ENCODE measurements at places on chromosomes 1 and 21.
A peak's percentile ranks its signal among the peaks of the same experiment; 100 is the strongest.

GRCh38 chr1:33718186-33718585 is 145.7 kb upstream of the HMGB4 start:
- no peak for DNase-seq

DNA sequence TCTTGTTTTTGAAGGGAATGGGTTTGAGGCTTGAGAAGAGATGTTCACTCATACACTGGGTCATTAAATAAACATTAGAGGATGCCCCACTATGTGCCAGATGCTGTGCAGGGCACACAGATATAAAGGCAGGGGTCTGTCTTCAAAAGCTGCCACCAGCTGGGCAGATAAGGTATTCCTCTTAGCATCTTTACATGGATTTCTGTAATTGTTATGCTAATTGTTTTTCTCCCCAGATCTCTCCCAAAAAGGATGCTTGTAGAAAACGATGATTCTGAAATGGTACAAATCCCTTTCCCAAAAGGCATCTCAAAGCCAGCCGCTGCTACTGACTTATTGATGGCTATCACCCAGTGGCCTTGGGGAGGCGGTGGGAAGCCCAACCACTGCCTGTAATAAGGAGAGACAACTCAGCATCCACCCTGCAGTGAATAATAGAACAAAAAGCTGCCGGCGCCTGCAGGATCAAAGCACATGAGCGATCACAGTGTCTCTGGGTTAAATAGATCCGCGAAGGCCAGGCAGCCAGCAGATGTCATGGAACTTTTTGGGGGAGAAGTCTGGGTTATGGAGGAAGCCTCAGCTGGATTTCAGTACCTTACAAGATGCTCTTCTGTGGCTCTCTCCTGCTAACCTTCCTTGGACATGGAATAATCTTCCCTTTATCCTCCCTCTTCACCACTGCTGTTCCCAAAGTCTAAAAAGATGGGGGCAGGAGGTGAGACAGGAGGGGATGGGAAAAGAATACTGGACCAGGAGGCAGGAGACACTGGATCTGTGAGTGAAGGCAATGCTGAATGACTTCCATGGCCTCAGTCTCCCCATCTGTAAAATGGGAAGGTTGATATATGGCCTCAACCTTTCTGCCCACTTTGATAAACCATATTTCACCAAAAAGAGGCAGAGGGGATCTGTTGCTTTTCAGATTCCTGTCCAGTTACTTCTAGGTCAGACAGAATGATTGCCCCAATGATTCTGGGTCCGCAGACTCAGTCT is 54.8 kb upstream of the CD34 start:
- no peak for DNase-seq

DNA sequence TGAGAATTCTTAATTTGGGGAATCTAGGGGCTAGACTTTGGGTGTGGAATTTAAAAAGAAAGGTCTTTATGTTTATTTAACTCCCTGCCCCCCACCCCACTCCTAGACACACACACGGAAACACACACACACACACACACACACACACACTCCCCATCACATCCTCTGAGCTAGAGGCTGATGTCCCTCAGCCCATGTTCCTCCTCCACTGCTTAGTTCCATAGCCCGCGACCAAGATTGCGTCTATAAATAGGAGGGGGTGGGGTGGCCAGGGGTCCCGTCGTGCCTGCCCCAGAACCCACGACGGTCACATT is 655 bp upstream of the KIRREL1 start:
- no peak for DNase-seq

- DNase-seq: no peak
Observed at GRCh38 chr1:227197064-227197463, 121.2 kb downstream of the CDC42BPA start.

DNA sequence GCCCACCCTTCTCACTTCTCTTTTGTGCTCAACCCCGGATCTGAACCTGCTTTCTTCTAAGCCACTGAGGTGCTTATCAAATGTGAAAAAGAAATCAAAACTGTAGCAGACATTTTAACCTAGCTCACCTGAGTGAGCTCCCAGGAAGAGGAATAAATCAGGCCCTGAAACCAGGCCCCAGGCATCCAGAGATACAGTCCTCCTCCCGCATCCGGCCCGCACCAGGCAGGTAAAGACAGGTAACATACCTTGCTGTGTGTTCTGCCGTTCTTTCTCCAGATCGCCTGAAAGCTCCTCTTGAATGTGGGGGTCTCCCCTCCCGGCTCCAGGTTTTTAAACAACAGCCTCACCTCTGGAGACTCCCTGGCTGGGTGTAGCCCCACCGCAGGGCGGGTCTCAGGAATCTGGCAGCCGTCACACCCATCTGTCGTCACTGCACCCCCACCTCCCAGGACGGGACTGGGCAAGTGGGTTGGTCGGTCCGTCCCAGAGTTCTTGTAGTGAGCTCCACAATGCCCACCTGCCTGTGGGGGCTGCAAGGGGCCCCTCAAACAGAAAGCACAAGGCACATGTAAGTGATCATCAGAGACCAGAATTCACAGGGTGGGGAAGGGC is at the start of gene LAMB3:
TSS of gene LAMB3 (minus strand) at position 305 of the 615 bp plus-strand sequence. CDS start 1,481 bp downstream, outside the sequence.
- DNase-seq: no peak

DNA sequence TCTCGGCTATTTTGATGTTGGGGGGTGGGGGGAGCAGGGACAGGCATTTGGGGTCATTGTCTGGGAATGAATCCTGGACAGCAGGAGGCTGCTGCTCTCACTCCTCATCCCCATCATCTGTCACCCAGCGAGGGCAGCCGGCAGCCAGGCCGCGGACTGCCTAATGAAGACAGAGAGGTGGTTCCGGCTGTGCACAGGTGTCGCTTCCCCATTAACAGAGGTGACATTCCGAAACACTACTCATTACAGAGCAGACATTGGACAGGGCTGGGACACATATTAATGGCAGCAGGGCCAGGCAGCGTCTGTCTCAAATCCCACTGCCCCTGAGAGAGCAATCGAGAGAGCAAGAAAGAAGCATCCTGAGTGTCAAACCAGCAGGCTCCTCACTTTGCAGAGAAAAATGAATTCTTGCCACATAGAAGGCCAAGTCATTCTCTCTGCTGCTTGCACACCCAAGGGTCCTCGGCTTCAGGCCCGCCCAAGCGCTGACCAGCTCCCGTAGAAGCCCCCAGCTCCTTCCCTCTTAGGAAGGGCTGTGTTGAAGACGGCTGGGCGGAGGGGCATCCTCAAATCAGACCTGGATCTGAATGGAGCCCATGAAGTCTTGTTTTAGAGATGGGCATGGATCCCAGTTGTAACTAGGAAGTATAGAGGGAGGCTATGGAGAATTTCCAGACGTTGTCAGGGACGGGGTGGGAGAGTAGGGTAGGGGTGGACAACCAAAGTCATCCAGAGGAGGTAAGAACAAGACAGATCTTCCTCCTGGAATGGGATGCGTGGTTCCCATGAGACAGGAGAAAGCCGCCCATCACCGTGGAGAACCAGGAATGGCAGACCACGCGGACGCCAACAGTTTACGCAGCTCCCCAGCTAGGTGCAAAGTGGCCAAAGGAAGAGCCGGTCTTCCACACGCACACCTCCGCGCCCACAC is 8.2 kb upstream of the LEMD1 start:
- no peak for DNase-seq

DNA sequence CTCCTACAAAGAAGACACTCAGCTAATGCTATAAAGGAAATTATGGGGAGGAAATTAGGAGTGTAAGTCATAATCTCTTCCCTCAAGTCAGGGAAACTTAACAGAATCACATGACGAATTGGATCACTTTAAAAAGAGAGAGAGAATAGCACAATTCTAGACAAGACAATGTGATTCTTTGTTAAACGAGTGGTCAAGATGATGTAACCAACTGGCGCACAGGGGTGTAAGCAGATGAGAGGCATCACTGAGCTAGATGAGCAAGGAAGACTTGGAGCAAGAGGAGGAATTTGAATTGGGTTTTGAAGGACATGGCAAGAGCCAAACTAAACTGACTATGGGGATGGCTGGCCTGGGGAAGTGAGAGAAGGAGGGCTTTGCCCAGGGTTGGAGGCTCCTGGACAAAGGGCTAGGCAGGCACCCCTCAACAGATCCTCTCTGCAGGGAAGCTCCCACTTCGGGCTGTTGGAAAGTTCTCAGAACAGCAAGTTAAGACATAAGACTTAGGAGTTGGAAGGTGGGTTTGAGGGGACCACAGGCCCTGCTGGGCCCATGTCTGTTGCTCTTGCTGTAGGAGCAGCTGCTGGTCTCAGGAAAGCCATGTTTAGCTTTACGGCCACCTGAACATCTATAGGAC is 123.9 kb upstream of the GRIK3 start:
- DNase-seq: no peak

- DNase-seq: no peak
Observed at GRCh38 chr1:93177991-93178390, 2.2 kb downstream of the TMED5 start.

- no peak for DNase-seq
Observed at GRCh38 chr1:25692560-25692959, 76.0 kb downstream of the MAN1C1 start.

DNA sequence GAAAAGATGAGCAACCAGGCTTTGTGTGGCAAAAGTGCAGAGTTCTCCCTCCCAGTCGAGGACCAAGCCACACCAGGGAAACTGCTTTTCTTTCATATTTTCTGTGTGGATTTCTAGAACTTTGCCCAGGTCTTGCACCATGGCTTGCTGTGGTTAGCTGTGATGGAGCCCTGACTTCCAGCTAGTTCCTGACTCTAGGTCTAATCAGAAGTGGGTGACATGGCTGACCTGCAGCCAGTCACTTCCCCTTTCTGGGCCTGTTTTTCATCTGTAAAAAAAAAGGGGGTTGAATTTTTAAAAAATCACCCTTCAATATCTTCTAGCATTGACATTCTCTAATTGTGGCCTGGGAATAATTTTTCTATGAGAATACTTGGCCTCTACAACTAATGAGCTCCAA is 491.2 kb upstream of the USP24 start:
- DNase-seq: no peak

DNA sequence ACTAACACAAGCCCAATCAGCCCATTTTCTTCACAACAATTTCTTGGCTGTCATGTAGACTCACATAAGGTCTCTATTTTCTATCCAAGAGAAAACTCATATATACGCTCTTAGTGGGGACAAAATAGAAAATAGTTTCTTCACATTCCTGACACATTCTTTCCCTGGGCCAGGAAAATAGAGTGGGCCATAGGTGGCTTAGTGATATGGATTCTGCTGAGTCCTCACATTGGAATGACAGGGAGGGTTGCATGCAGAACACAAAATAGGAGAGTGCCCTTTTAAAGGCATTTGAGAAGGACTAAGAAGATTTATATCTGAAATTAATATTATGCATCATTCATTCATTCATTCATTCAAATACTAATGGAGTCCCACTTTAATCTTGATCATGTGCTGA is 207.7 kb downstream of the LYPLAL1 start:
- no peak for DNase-seq

DNA sequence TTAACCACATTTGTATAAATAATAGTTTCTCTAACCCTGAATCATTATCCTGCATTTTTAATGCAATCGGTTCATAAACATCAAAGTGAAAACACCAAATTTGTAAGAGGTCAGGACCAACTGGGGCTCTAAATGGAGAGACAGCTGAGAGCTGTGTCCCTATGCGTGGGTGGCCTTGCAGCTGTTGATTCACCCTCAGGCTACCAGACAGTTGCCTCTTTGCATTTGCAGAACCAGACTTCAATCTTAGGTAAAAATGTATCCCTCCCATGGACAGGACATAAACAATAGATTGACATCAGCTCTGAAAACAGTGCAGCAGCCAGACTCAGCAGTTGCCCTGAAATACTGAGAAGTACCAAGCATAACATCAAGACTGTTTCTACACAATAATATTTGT is 8.8 kb upstream of the TGFB2 start:
- DNase-seq: no peak

GRCh38 chr1:231867607-231868006 is 241.0 kb downstream of the DISC1 start:
- DNase-seq: no peak

DNA sequence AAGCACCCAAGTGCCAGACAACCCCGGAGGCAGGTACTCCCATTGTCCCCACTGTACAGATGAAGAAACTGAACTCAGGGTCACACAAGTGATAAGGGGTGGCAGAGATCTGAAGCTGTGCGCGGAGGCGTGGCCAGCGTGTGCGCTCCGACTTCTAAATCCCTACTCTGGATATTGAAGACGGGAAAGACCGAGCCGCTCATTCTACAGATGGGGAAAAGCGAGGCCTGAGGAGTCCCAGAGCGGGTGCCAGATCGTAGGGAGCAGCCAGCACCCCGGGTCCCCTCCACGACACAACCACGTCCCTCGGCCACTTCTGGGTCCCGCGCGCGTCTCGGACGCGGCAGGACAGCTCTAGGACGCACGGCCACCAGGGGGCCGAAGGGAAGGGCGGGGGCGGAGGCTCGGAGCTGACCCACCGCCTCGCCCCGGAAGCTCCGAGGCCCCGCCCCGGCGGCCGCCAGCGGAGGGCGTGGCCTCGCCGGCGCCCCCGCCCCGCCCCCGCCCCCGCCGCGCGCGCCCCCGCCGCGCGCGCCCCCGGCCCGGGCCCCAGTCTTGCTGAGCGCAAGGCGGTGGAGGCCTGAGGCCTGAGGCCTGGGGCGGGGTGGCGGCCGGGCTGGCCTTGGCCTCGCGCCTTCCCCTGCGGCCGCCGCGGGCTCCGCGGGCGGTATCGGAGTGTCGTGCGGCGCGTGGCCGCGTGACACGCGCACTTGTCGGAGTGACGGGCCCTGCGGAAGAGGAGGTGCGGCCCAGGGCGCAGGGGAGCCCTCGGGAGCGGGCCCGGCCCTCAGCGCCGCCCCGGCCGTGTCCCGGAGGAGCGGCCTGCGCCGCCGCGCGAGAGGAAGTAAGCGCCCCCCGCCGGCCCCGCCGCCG is at the start of gene H6PD:
TSS of gene H6PD (plus strand) at position 552 of the 873 bp plus-strand sequence. CDS start 10,161 bp downstream, outside the sequence.
- peak; percentile 80 for DNase-seq

DNA sequence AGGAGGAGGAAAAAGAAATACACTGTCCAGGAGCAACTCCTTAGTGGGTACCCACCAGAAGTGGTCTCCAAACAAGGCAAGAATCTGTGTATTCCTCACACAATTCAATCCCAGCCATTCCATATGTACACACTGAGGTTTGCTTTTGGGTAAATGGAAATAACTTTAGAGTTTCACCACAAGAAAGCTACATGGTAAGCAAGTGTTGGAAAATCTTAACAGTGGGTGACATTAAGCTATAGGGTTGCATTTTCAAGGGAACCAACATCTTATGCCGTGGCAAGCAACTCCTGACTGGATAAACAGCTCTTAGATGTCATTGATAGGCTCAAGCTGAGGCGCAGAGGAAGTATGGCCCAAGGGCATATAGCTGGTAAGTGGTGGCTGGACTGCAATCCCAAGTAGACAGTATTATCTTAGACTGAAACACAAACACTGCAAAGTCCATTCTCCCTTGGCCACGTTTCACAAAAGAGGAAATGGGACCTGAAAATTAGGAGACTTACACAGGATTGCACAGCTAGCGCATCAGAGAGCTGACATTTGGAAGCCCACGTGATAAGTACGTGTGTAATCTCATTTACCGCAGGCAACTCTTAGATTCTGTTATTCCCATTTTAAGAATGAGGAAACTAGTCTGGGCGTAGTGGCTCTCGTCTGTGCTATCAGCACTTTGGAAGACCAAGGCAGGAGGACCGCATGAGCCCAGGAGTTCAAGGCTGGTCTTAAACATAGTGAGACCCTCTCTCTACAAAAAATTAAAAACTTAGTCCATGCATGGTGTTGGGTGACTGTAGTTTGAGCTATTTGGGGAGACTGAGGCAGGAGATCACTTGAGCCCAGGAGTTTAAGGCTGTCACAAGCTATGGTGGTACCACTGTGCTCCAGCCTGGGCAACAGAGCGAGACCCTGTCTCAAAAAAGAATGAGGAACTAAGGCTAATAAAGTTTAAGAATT is 4.0 kb upstream of the BRWD1 start:
- DNase-seq: peak; percentile 92

Data from T47D (cell line).